NCI-H146 (cell line): ENCODE measurements at places on chromosomes 4 and X.

- DNase-seq = no peak
These were observed 12.7 kb downstream of the TKTL1 start for GRCh38 chrX:154308108-154308946.

DNA sequence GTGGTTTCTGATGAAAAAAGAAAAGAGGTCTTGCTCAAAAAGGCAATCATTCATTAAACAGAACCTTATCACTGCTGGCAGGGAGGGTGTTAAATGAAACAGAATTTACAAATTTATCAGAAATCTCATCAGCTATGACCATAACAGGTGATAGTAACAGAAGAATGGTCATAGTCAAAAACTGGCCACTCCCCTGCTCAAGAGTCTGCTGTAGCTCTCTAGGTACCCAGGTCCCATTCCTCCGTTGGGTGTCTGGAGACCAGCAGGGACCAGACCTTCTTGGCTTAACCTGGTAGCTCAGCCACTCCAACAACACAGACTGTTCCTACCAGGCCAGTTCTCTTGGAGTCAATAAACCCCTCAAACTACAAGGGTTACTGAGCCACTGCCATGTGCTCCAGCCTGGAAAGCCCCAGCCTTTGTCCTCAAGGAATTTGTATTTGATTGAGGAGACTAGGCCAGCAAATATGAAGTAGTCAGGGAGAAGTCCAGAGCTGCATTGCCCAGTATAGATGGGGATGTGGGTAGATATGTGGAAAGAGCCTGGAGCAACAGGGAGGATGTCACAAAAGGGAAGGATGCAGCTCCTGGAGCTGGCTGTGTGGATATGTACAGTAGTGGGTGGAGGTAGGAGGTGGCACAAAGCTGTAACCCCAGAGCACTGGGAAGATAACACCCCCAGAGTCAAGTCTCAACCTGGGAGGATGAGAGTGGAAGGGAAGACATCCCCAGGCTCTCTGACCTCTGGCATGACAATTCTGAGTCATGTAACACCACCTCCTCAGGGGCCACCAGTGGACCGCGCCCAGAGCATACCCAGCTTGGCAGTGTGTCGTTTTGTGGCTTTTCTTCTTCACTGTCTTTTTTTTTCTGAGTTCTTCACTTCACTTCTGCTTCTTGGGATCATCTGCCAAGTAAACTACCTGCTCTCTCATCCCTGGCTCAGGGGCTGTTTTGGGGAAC, 21.9 kb downstream of the RASL11B start:
- no peak for DNase-seq

- peak; percentile 67 for DNase-seq
These were observed 582.0 kb downstream of the ADGRL3 start for GRCh38 chr4:61782133-61782532.

DNA sequence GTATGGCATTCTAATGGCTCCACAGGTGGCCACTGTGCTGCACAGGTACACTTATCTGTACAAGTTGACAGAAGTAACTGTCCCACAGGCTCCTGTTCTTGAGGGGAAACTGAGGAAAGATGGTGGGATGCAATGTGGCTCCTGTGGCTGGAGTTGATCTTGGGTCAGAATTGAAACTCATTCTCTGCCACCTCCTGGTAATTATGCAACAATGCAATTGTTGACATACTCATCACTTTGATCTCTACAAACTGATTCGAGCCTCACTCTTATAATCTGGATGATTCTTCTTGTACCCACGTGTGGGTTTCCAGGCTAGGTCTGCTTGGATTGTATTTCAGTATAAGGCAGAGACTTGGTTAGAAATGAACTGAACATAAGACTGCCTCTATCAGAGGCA, 148.8 kb downstream of the CCNG2 start:
- DNase-seq = no peak

- no peak for DNase-seq
These were observed 95.7 kb upstream of the IL15 start for GRCh38 chr4:141540643-141541042.

- no peak for DNase-seq
These were observed 5.3 kb downstream of the CSF2RA start for GRCh38 chrX:1273896-1274295.

GRCh38 chr4:139552517-139553307, 3.3 kb downstream of the SETD7 start:
- no peak for DNase-seq

DNA sequence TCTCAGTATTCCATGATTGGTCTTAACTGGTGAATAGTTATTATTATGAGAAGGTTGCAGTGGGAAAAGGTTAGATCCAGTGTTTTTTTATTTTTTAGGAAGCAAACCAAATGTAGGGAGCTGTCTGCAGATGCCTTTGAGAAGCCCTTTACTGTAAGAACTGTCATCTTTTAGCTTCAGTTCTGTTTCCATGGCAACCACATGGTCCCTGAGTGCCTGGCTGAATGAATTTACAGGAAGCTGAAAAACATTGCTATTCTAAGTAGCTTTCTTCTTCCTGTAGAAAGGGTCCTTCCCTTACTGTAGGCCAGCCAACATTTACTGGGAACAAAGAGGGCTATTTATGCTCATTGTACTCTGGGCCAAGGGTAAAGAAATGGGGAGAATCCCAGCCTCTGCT, 103.3 kb downstream of the DCLK2 start:
- DNase-seq = peak; percentile 13

DNA sequence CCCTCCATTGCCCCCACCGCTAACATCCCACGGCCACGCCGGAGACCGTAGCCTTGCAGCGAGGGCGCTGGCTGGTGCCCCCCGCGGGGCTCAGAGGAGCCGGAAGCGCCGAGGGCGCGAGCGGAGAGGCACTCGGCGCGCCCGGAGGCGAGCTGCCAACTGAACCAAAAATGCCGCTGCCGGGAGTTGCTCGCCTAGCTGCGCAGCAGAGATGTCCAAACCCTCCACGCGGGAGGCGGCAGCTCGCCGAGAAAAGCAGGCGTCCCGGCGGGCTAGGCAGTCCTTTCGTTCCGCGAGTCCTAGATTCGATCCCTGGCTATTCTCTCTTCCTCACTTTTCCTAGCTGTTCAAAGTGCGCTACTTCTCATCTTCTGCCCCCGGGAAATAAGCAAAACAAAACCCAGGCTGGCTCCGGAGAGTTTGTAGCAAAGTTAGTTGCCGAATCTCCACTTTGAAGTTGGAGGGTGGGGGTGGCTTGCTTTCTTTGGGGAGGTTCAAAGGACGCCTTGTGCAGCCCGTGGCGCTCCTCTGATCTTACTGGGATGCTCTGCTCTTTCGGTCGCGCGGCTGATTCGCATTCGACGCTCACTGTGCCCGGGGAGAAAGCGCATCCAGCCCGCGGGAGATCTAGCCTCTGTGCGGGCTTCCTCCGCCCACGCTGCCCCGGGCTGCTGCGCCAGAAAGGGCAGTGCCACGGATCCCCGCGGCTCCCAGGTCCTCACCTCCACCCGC, 723 bp downstream of the NKX6-1 start:
- peak; percentile 0 for DNase-seq

DNA sequence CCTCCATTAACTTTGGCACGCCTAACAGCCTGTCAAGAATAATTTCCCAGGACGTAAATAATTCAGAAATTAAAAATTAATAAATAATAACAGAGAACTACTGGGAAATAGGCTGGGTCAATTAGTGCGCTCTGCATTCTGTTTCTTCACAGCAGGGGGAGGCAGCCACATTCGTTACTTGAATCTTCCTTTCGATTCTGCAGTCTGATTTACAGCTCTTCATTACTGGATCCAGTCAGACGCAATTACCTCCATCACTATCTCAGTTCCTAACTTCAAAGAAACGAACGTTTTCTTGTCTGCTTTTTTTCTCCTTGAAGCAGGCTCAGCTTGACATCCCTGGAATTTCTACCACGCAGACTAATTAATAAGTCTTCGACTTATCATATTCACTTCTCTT, 9.0 kb upstream of the RPL34 start:
- DNase-seq = no peak
